ENCODE measurements at places on chromosomes 5 and 9. TPM values are rescaled to one million over a fixed set of nuclear protein-coding genes. Genes with fewer than 3 reads are reported as not detected.

CEL gene
- total RNA-seq = 0.34 TPM

CARD19 gene
- 32.4 TPM for total RNA-seq

- H3K4me3 ChIP-seq = no peak overlapping the region
- no peaks in the 10 kb centered on the region for H3K4me1 ChIP-seq
- peak; percentile 39 for DNase-seq
- H3K27ac ChIP-seq = no peak overlapping the region
- H3K27me3 ChIP-seq = no peaks in the 10 kb centered on the region
- H3K36me3 ChIP-seq = no peaks in the 10 kb centered on the region
These were observed 3.6 kb upstream of the IL3 start for GRCh38 chr5:132056610-132057497.

GRCh38 chr9:109861918-109862317, 81.9 kb downstream of the PALM2AKAP2 start:
- H3K36me3 ChIP-seq = no peaks in the 10 kb centered on the region
- no peaks in the 10 kb centered on the region for H3K4me1 ChIP-seq
- no peak for DNase-seq
- H3K27ac ChIP-seq = no peak overlapping the region

ANKRD55 gene
- total RNA-seq = not detected

GRCh38 chr9:136539427-136540421, 6.1 kb downstream of the NOTCH1 start:
- DNase-seq = peak; percentile 90
- H3K27me3 ChIP-seq = no peaks in the 10 kb centered on the region
- peak overlapping the region; percentile 51 for H3K4me3 ChIP-seq
- H3K27ac ChIP-seq = peak overlapping the region; percentile 71
- no peaks in the 10 kb centered on the region for H3K36me3 ChIP-seq

CDC20B gene
- not detected for total RNA-seq

Data from psoas muscle (tissue), 8 donors.